ENCODE measurements at places on chromosomes 6 and 20. TPM values are rescaled to one million over a fixed set of nuclear protein-coding genes. Genes with fewer than 3 reads are reported as not detected.
A peak's percentile ranks its signal among the peaks of the same experiment; 100 is the strongest.

DNA sequence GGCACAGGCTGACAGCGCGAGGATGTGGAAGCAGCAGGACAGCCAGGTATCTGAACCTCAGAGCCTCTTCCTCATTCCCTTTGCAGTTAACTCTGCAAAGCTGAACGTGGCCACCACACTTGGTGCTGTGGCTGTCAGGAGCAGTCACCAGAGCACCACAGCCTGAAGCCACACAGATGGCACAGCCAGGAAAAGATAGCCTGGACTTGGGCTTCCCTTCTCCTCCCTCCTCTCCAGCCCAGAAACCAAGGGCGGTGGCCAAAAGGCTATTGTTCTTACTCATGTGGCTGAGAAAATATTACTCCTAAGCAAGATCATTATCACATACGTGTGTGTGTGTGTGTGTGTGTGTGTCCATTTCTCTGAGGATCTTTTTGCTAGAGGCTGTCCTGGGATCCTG lies 39.8 kb downstream of the CD164 start:
- H3K27me3 ChIP-seq, result no peaks in the 10 kb centered on the region
- no peak for DNase-seq
- no peak overlapping the region for H3K27ac ChIP-seq
- H3K36me3 ChIP-seq, result no peaks in the 10 kb centered on the region
- no peak overlapping the region for H3K4me3 ChIP-seq

GRCh38 chr20:6959900-6960312 lies 192.4 kb downstream of the BMP2 start:
- H3K4me3 ChIP-seq, result no peak overlapping the region
- H3K27ac ChIP-seq, result no peak overlapping the region
- DNase-seq, result no peak

DNA sequence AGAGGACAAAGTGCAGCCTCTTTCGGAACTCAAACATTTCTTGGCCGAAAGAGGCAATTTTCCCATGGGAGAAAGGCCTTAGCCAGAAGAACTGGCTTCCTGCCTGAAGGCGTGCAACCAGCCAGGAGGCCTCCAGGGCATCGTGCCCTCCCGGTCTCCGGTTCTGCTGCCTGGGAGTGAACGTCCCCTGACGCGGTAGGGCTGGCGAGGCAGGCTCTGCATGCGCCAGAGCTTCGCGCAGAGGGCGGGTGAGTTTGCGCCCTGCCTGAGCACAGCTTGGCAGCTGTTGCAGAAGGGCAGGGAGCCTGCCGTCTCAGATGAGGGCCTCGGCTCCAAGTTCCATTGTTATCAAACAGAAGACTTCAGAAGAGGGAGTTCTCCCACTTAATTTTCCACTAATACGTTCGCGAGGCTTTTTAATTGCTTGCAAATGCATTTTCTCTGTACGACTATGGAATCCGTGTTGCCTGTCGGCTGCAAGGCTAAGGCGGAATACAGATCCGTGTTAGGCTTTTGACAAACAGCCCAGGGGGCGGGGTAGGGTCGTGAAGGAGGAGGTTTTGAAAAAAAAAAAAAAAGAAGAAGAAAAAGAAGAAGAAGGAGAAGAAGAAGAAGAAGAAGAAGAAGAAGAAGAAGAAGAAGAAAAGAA lies 5.5 kb upstream of the TFAP2D start:
- peaks cover 94% of the 10 kb centered on the region for H3K27me3 ChIP-seq
- no peaks in the 10 kb centered on the region for H3K36me3 ChIP-seq
- no peaks in the 10 kb centered on the region for H3K4me1 ChIP-seq
- no peak overlapping the region for H3K4me3 ChIP-seq

DNA sequence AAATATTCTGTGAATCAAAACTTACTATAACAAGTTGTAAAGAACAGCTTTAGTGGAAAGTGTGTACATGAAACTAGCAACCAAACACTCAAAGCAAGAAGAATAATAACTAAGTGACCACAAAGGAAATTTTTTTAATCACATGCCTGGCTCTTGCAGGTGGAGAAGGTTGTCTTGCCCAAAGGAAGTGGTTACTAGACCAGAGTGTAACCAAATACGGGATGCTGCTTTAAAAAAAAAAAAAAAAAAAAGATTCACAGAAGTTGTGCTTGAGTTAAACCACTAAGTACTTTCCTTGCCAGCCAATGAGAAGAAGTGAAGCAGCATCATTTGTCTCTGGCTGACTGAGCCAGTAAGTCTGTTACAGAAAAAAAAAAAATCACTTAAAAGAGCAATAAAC lies 19.1 kb upstream of the HLA-DQB1 start:
- no peak overlapping the region for H3K27ac ChIP-seq
- no peak overlapping the region for H3K4me3 ChIP-seq
- no peaks in the 10 kb centered on the region for H3K36me3 ChIP-seq
- no peak for DNase-seq
- no peaks in the 10 kb centered on the region for H3K27me3 ChIP-seq

DNA sequence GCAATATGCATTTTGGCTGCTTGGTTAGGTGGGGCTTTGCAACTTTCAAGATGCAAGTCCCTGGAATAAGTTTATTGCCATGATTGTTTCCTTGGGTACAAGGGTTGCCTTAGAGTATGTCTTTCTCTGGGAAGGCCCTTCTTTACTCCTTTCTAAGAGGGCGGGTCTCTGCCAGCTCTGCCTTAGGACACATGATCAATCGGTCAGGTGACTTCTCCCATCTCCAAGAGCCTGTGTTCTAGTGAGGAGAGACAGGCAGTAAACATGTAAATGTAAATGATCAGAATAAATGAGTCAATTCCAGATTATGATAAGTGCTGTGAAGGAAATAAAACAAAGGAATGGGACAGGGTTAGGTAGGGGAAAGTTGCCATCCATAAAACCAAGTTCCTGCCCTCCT lies 43.2 kb upstream of the BCAS1 start:
- no peaks in the 10 kb centered on the region for H3K36me3 ChIP-seq
- no peak overlapping the region for H3K27ac ChIP-seq
- DNase-seq, result no peak
- H3K27me3 ChIP-seq, result no peaks in the 10 kb centered on the region
- H3K4me1 ChIP-seq, result no peaks in the 10 kb centered on the region
- H3K4me3 ChIP-seq, result no peak overlapping the region

- H3K4me3 ChIP-seq, result no peak overlapping the region
- peak; percentile 52 for DNase-seq
- no peaks in the 10 kb centered on the region for H3K36me3 ChIP-seq
- no peaks in the 10 kb centered on the region for H3K27me3 ChIP-seq
- peak overlapping the region; percentile 10 for H3K27ac ChIP-seq
Measured at GRCh38 chr6:126107475-126108166, 121.3 kb downstream of the TRMT11 start.

The FHL5 gene
- total RNA-seq, result not detected

DNA sequence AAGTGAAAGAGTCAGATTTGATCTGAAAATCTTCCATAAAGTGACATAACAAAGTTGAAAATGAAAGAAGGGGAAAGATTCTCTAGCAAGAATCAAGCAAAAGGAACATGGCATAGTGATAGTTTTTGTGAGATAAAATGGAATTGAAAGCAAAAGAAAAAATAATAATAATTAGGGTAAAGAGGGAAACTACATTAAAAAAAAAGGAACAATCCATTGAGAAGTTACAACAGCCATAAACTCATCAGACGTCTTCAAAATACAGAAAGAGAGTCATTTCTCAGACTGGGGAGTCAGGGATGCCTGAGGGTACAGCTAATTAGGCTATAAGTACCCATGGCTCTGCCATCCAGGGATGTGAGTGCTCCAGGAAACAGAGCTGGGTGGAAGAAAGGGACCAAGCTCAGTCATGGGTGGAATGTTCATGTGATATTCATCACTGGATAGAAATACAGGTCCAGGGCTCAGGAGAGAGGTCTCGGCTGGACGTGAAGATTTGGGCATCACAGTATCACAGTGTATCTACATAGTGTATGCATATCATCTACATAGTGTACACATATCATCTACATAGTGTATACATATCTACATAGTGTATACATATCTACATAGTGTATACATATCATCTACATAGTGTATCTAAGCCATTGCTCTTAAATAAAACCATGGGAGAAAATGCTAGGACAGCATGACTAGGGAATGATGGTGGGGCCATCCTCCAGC lies 29.4 kb downstream of the DUSP22 start:
- H3K4me1 ChIP-seq, result no peaks in the 10 kb centered on the region
- peaks cover 3% of the 10 kb centered on the region for H3K36me3 ChIP-seq
- H3K27me3 ChIP-seq, result no peaks in the 10 kb centered on the region
- DNase-seq, result no peak
- H3K4me3 ChIP-seq, result no peak overlapping the region
- no peak overlapping the region for H3K27ac ChIP-seq

The BPIFA1 gene
- total RNA-seq, result not detected

DNA sequence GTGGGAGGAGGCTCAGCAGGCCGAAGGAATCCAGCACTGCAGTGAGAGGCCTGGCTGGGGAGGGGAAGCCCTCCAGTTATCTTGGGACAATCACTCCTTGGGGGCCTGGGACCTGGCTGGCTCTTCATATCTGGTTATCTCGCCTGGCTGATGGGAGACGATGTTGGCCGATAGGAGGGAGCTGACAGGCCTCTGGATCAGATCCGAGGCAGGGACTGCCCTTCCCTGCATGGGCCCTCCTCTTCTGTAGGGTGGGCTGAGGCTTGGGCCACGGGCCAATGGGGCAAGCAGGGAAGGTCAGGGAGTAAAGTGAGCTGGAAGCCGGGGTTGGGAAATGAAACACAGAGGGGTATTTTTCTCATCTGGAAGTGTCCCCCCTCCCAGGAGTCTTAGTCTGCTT lies 25.2 kb downstream of the MANBAL start:
- H3K4me1 ChIP-seq, result peaks cover 44% of the 10 kb centered on the region
- DNase-seq, result peak; percentile 79
- no peak overlapping the region for H3K4me3 ChIP-seq
- no peaks in the 10 kb centered on the region for H3K27me3 ChIP-seq
- H3K36me3 ChIP-seq, result peaks cover 41% of the 10 kb centered on the region
- H3K27ac ChIP-seq, result peak overlapping the region; percentile 61

All from endodermal cell (in vitro differentiated cells).